ENCODE measurements at places on chromosomes 5 and 9. TPM values are rescaled to one million over a fixed set of nuclear protein-coding genes. Genes with fewer than 3 reads are reported as not detected.
A peak's percentile ranks its signal among the peaks of the same experiment; 100 is the strongest.

- no peak for DNase-seq
- H3K36me3 ChIP-seq, result no peaks in the 10 kb centered on the region
- no peaks in the 10 kb centered on the region for H3K27me3 ChIP-seq
- no peak overlapping the region for H3K4me3 ChIP-seq
Observed at GRCh38 chr9:78756813-78757510, 460.0 kb downstream of the PSAT1 start.

Gene GPX8
- total RNA-seq, result 69.8 TPM

Gene FOXD4L5
- total RNA-seq, result 0.22 TPM

GRCh38 chr5:98173334-98173733 is 600.1 kb upstream of the RGMB start:
- no peaks in the 10 kb centered on the region for H3K27me3 ChIP-seq
- no peaks in the 10 kb centered on the region for H3K36me3 ChIP-seq
- no peak for DNase-seq
- H3K4me1 ChIP-seq, result no peaks in the 10 kb centered on the region
- no peak overlapping the region for H3K4me3 ChIP-seq
- H3K27ac ChIP-seq, result no peak overlapping the region

Gene TENT4A
- 14.1 TPM for total RNA-seq

Gene TMEM174
- not detected for total RNA-seq

DNA sequence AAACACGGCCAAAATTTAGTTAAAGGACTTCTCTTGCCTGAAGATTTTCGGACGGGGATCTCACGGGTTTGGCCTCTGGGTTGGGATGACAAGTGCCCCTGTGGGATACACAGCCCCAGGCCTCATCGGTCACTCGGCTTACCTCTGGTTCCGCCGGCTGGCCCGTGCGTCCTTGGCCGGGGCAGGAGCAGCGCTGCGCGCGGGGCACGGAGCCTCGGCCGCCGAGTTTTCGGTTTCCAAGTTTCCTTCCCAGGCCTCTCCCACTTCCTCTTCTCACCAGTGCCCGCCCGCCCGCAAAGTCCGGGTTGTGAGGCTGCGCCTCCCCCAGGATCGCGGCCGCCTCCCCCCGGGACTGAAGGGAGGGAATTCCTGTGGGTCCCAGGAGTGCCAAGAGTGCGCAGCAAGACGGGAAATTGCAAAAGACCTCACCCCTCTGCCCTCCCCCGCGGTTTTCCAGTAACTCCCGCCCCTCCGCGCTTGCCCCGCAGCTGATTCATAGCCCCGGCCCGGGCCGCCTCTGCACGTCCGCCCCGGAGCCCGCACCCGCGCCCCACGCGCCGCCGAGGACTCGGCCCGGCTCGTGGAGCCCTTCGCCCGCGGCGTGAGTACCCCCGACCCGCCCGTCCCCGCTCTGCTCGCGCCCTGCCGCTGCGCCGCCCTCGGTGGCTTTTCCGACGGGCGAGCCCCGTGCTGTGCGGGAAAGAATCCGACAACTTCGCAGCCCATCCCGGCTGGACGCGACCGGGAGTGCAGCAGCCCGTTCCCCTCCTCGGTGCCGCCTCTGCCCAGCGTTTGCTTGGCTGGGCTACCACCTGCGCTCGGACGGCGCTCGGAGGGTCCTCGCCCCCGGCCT is at the start of gene OSMR:
OSMR (plus strand) TSS at position 487 of the 853 bp plus-strand sequence. CDS start 23,033 bp downstream, outside the sequence.
- peaks cover 21% of the 10 kb centered on the region for H3K4me1 ChIP-seq
- peaks cover 32% of the 10 kb centered on the region for H3K27me3 ChIP-seq
- peak; percentile 83 for DNase-seq
- no peaks in the 10 kb centered on the region for H3K36me3 ChIP-seq

DNA sequence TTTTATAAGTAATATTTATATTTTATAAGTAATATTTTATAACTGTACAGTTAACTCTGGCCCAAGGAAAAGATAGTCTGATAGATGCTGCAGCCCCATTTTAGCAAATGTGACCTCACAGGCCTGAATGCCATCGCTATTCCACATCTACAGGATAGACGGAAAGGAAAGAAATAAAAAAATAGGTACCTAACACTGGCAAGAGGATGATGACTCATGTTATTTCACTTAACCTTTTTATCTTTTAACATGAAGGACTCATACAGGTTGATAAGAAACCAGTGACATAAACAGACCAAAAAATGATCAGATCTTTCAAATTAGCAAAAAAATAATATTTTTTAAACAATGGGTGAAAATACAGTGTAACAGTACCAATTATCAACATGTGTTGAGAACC is 2.7 kb downstream of the CD274 start:
- H3K4me1 ChIP-seq, result no peaks in the 10 kb centered on the region
- no peaks in the 10 kb centered on the region for H3K27me3 ChIP-seq
- no peak overlapping the region for H3K4me3 ChIP-seq
- DNase-seq, result no peak
- no peaks in the 10 kb centered on the region for H3K36me3 ChIP-seq

DNA sequence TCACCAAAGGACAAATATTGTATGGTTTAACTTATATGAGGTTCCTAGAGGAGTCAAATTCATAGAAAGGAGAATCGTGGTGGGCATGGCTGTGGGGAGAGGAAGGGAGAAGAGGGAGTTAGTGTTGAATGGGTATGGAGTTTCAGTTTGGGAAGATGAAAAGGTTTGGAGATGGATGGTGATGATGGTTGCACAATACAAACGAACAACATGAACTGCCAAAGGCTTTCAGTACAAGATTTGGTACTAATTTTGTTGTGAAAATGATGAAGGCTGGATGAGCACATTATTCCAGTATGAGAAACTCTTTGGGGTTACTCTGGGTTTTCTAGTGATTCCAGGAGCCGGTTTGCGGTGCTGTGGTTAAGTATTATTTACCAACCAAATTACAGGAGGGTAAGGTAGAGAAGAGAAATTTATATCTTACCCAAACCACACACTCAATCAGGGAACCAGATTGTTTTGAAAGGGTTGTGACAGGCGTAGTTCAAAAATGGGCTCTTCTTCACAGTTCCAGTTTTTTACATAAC is 112.0 kb upstream of the TBC1D2 start:
- H3K4me1 ChIP-seq, result peaks cover 20% of the 10 kb centered on the region
- H3K27ac ChIP-seq, result no peak overlapping the region
- no peaks in the 10 kb centered on the region for H3K27me3 ChIP-seq
- DNase-seq, result no peak
- H3K4me3 ChIP-seq, result no peak overlapping the region

- H3K4me3 ChIP-seq, result no peak overlapping the region
- no peaks in the 10 kb centered on the region for H3K27me3 ChIP-seq
- H3K27ac ChIP-seq, result peak overlapping the region; percentile 18
- no peaks in the 10 kb centered on the region for H3K4me1 ChIP-seq
Observed at GRCh38 chr5:40909723-40910122, 426 bp downstream of the C7 start.

DNA sequence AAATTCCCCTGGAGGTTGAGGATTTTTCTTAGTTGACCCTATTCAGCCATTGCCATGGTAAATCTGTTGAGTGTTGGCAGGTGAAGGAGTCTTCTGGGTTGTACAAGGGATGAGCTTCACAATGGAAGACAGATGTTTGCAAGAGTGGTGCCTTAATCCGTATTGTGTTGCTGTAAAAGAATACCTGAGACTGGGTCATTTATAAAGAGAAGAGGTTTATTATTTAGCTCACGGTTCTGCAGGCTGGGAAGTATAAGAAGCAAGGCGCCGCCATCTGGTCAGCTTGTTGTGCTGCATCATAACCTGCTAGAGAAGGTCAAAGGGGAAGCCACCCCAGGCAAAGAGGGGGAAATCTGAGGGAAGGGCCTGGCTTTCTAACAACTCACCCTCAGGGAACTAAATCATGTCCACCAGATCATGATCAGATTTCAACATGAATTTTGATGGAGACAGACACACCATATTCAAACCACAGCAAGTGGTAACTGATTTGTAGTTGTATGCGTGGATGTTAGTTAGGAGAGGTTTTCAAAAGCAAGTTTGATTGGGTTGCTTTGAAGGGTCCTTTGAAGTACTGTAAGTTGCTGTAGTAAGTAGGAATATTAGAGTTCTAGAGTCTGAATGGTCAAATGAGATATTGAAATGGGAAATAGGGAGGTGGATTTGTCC is 2.5 kb downstream of the TNPO1 start:
- H3K36me3 ChIP-seq, result no peaks in the 10 kb centered on the region
- peak overlapping the region; percentile 99 for H3K27ac ChIP-seq
- peak overlapping the region; percentile 87 for H3K4me3 ChIP-seq
- DNase-seq, result no peak
- no peaks in the 10 kb centered on the region for H3K4me1 ChIP-seq
- H3K27me3 ChIP-seq, result no peaks in the 10 kb centered on the region

Gene PCDHA7
- 1.8 TPM for total RNA-seq

- no peak overlapping the region for H3K27ac ChIP-seq
- H3K4me1 ChIP-seq, result no peaks in the 10 kb centered on the region
- no peaks in the 10 kb centered on the region for H3K27me3 ChIP-seq
- H3K4me3 ChIP-seq, result no peak overlapping the region
- no peak for DNase-seq
Observed at GRCh38 chr5:8773046-8773615, 772.7 kb downstream of the SEMA5A start.

Gene SHOC1
- not detected for total RNA-seq

DNA sequence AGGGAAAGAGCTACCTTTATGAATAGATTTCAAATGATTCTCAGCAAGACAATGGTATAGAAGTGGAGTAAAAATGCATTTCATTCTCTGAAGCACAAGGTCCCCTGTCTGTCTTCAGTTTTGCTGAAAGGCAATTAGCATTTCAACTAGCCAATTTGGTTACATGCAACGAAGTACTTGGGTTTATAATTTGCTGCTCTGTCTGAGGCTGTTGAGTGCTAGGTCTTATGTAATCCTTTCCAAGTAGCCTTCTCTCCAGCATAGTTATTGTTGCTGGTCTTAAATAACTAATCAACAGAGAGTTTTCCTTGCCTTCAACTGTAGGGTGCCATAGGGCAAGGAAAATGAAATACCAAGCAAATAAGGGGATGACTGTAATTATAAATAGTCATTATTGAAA is 4.5 kb downstream of the ADGRV1 start:
- H3K4me3 ChIP-seq, result no peak overlapping the region
- DNase-seq, result no peak
- H3K36me3 ChIP-seq, result no peaks in the 10 kb centered on the region
- H3K27ac ChIP-seq, result no peak overlapping the region
- peaks cover 10% of the 10 kb centered on the region for H3K4me1 ChIP-seq

DNA sequence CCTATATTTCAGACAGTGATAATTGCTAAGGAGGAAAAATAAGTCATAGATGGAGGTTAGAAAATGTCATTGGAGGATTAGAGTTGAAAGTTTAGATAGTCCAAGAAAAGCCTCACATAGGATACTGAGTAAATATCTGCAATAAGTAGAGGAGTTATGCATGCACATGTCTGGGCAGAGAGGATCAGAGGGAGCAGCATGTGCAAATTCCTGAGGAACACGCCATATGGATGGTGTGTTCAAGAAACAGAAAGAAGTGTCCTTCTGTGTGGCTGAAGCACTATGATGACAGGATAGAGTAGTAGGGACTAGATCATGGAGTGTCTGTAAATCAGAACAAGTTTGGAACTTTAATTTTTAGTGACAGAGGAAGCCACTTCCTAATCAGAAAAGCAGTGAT is 52.2 kb downstream of the SGCD start:
- no peaks in the 10 kb centered on the region for H3K27me3 ChIP-seq
- no peak for DNase-seq
- no peak overlapping the region for H3K27ac ChIP-seq
- H3K4me3 ChIP-seq, result no peak overlapping the region
- H3K36me3 ChIP-seq, result no peaks in the 10 kb centered on the region

DNA sequence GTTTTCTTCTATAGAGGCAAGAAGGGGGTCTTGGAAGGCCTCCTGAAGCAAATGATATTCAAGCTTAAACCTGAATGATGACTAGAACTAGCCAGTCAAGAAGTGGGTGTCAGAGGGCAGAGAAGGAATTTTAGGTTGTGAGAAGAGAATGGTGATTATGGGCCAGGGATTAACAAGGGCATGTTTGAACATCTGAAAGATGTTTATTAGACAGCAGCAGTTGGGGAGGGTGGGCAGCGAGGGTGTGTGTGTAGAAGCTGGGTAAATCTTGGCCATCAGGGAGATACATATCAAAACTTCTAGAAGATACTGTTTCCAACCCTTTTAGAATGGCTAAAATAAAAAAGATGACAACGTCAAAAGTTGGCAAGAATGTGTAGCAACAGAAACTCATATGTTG is 54.5 kb downstream of the MAN2A1 start:
- H3K27me3 ChIP-seq, result no peaks in the 10 kb centered on the region
- DNase-seq, result no peak
- peak overlapping the region; percentile 49 for H3K27ac ChIP-seq
- peaks cover 2% of the 10 kb centered on the region for H3K36me3 ChIP-seq

DNA sequence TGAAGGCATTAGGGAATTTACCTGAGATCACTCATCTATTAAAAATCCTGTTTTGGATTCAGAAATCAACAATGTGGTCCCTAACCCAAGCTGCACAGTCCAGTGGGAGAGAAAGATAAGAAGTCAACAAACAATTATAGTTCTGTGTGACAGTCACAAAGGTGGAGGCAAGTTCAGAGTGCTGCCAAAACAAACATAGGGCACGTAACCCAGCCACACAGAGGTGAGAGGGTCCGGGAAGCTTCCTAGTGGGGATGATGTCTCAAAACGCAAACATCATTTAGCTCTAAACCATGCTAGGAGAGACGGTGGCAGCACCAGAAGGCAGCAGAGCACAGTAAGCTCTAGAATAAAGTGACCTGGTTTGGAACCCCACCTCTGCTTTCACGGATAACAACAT is 158.9 kb downstream of the MAPKAP1 start:
- peaks cover 22% of the 10 kb centered on the region for H3K4me1 ChIP-seq
- H3K36me3 ChIP-seq, result no peaks in the 10 kb centered on the region
- no peak for DNase-seq
- no peaks in the 10 kb centered on the region for H3K27me3 ChIP-seq
- H3K27ac ChIP-seq, result no peak overlapping the region

- no peaks in the 10 kb centered on the region for H3K27me3 ChIP-seq
- H3K36me3 ChIP-seq, result no peaks in the 10 kb centered on the region
- DNase-seq, result no peak
- no peaks in the 10 kb centered on the region for H3K4me1 ChIP-seq
- H3K4me3 ChIP-seq, result no peak overlapping the region
Observed at GRCh38 chr5:119708076-119708790, 78.9 kb downstream of the FAM170A start.

GRCh38 chr9:126151686-126152134 is 174.9 kb upstream of the MVB12B start:
- no peaks in the 10 kb centered on the region for H3K36me3 ChIP-seq
- no peak overlapping the region for H3K27ac ChIP-seq
- H3K27me3 ChIP-seq, result peaks cover 1% of the 10 kb centered on the region
- DNase-seq, result no peak
- H3K4me1 ChIP-seq, result peaks cover 14% of the 10 kb centered on the region

Gene RAPGEF1
- total RNA-seq, result 39.7 TPM

Gene TMEM252
- not detected for total RNA-seq
